ENCODE measurements at places on chromosomes 4 and X.

GRCh38 chrX:15877380-15877779, 22.8 kb upstream of the AP1S2 start:
- DNase-seq, result no peak

GRCh38 chr4:155012469-155012868, 196.0 kb upstream of the NPY2R start:
- DNase-seq, result no peak

GRCh38 chrX:128634754-128635153, 582.6 kb upstream of the ACTRT1 start:
- DNase-seq, result no peak

GRCh38 chrX:132491191-132491590, 2.4 kb upstream of the MBNL3 start:
- DNase-seq, result no peak

DNA sequence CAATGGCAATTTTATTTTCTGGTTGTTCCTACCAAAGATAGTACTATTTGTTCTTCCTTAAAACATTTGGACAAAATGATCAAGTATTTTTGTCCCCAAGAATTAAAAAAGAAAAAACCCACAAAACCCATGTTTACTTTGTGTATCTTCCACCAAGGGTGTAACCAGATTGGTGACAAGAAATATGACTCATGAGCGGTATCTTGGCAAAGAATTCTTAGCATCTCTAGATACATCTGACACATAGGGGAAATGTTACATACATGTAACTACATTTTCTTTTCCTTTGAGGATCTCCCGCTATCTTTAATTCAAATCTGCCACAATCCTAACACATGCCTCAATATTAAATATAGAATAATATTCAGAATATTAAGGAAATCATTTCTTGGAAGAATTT, 78.7 kb downstream of the WDFY3 start:
- DNase-seq, result no peak

Data from amniotic stem cell (primary cell).